Activated T-helper 1 cell treated with anti-CD3 and anti-CD28 coated beads, Interleukin-2, amount 50 U/mL, for 16 hours (primary cell): ENCODE measurements at places on chromosomes 5 and 9.

GRCh38 chr5:172719211-172719610, 51.8 kb downstream of the DUSP1 start:
- DNase-seq: no peak

DNA sequence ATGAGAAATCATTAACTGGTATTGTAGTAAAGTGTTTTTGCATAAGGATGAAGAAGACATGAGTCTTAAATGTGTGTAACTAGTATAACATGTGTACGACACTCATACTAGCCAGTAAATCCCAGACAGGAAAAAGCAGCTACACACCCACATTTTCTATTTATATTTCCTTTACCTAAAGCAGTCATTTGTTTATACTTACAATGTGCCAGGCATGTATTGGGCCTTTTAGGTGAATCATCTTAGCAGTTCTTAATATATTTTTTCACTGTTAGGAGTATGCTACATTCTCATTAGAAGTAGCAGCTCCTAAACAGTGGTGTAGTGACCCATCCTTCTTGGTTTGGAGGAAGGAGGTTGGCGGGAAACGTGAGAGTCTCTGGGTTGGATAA, 55.8 kb upstream of the TMC1 start:
- no peak for DNase-seq

DNA sequence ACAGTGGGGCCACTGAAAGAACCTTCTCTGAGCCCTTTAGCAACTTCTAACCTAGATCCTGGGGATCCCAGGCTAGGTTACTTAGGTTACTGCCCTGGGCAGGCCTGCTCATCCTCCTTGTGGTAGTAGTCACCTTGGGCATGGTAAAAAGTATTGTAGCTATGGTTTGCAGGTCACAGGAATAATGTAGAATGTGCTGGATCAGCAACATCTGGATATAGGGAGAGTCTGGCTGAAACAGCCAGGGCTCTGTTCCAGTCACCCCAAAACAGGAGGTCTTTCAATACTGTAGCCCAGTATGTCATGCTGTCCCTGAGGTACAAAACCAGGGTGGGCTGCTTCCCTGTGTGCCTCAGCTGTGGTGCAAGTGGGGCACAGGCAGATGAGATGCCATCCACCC, 33.6 kb downstream of the UGT3A2 start:
- no peak for DNase-seq

- no peak for DNase-seq
Observed at GRCh38 chr9:87898151-87898550, 15.5 kb downstream of the SPATA31E1 start.

DNA sequence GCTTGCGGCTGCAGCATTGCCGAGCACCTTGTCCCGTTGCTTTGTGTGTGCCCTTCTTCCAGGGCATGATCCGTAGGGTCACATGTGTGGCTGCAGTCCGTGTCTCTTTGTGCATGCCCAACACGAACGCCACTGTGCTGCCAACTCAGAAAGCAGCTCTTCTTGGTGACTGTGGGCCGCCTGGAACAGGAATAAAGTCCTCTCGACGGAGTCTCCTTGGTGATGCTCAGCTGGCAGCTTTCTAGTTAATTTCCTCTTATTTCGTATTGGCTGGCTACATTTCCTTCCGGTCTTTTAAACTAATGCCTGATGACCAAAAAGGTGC, 5.8 kb downstream of the EXOC3 start:
- DNase-seq: no peak

- DNase-seq: no peak
Observed at GRCh38 chr5:158754018-158754514, 345.6 kb downstream of the EBF1 start.

GRCh38 chr5:139481122-139481533, 1.4 kb downstream of the STING1 start:
- DNase-seq: no peak

DNA sequence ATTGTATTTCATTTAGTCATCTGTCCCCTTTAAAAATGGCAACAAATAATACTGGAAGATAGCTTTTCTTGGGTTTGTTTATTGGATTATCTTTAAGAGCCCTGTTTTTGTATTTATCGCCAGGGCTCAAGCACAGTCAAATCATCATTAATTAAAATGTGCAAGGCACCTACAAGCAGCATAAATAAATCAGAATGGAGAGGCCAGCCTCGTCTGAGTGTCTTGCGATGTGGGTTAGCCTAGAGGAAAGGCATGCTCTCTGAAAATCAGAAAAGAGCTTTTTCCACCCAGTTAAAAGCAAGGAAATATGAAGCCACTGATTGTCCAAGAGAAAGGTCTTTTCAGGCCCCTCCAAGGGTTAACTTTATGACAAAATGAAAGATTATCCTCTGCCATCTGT, 31.8 kb downstream of the ZFAND5 start:
- DNase-seq: no peak

DNA sequence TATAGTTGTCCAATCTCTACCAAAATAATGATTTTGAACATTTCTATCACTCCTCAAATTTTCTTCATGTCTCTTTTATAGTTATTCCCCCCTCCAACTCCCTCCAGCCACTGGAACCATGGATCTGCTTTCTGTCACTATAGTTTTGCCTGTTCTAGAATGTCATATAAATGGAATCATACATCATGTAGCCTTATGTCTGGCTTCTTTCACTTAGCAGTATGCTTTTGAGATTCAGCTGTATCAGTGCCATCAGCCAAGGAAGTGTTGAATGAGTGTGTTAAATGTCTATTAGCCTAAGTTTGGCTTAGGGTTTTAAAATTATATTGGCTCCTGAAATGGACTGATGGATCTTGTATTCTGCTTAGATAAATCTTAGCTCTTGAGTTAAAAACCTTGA, 36.0 kb downstream of the UBE2D2 start:
- no peak for DNase-seq

DNA sequence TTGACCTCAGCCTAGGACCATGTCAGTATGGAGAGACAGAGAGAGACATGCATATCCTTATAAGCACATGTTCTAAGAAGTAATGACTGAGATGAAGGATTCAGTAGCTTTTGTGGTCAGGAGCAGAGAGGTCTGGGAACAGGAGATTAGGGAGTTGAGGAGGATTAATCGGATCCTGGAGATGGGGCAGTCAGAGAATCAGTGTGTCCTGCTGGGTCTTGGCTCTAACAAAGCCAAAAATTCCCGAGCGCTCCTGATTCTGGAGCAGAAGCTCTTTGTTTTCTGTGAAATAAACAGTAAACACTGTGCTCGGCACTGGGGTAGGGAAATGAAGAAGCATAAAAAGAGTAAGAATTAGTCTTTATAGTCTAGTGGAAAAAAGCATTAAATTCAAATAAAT, 520.0 kb upstream of the CLINT1 start:
- no peak for DNase-seq

DNA sequence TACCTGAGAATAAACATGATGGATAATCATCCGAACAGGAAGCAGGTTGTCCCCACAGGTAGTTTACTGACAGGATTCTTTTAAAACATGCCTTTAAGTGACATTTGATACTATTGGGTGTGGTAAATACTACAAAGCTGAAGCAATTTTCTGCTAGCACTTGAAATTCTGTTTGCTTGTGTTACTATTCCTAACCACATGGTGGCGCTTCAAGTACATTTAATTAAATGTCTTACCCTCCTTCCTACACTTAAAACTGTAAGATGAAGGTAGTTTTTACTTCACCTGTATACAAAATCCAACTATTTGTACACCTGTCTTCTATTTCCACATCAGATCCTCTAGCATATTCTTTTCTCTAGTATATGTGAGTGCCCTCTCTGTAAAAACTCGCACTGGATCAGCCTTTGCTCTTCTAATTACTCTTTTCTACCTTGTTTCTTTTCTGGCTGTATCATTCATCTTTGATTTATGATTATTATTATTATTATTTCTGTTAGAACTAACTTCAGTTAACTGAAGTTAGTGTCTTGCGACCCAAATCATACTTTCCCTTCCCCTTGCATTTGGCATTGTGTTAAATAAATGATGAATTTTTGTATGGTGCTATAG, 18.4 kb downstream of the SLC25A46 start:
- no peak for DNase-seq

- DNase-seq: no peak
Observed at GRCh38 chr9:34335376-34335775, 6.0 kb downstream of the NUDT2 start.

- no peak for DNase-seq
Observed at GRCh38 chr9:116490321-116490720, 196.8 kb upstream of the TRIM32 start.

DNA sequence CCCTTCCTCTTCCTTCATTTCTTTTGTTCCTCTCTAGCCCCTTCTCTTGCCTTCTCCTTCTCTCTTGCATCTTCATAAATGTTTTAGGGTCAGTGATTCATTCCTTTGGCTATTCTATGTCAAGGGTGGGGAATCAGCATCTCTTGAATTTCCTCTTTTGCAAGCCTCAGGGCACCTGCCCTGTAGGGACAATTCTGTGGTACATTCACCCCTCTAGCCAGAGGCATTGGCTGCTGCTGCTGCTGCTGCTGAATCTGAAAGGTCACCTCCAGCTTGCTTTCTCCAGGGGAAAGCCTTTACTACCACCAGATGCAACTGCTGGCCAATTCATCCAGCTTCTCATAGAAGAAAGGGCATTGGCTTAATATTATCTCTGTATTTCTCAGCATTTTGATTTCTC, 87.3 kb downstream of the INSYN2B start:
- no peak for DNase-seq

DNA sequence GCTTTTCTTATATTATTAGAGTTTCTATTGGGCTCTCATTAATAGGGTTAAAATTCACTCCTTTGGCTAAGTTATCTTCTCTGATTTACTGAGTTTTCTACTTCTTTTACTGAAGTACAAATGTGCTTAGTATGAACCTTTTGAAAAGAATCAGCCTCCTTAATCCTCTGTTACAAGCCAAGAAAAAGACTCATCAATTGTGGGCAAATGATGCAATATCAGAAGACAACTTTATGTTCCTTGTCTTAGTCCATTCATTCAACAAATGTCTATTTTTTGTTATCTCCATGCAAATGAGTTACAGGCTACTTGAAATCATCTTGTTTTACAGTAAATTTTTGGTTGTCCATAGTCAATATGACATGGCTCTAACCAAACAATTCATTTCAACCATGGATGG, 40.3 kb downstream of the SNCAIP start:
- DNase-seq: no peak

DNA sequence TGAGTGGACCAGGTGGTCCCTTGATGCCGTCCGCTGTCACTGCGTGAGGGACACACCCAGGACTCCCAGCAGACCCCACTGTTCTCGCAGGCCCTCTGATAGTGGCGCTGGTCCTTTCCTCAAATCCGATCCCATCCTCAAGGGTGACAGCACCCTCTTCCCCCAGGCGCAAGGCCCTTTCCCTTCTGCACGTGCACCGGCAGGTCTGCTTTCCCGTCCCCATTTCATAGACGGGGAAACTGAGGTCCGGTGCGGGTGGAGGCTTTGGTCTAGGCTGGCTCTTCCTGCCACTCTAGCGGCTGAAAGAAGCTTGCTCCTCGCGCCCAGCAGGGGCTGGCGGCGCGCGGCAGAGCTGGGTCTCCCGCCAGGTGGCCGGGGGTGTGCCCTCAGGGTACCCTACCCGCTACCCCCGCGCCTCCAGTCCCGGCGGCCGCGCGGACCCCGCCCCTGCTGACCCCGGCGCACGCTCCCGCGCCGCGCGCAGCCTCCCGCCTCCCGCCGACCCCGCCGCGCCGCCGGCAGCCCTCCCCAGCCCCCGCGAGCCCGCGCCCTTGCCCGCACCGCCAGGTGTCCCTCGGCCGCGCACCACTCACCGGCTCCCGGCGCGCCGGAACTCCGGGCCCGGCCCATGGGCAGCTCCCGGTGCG, 453 bp downstream of the RASGEF1C start:
- no peak for DNase-seq

- no peak for DNase-seq
Observed at GRCh38 chr5:97847920-97848631, 665.0 kb upstream of the RIOK2 start.

- DNase-seq: no peak
Observed at GRCh38 chr5:77645158-77645994, 6.9 kb upstream of the OTP start.

GRCh38 chr5:153780876-153781705, 257.6 kb downstream of the FAM114A2 start:
- DNase-seq: no peak

- DNase-seq: no peak
Observed at GRCh38 chr5:161546470-161547301, at the start of gene GABRB2. GABRB2 (minus strand) TSS chr5:161546725; CDS start chr5:161546643, 82 bp downstream.

GRCh38 chr9:109253637-109254284, 67.1 kb downstream of the EPB41L4B start:
- DNase-seq: no peak

DNA sequence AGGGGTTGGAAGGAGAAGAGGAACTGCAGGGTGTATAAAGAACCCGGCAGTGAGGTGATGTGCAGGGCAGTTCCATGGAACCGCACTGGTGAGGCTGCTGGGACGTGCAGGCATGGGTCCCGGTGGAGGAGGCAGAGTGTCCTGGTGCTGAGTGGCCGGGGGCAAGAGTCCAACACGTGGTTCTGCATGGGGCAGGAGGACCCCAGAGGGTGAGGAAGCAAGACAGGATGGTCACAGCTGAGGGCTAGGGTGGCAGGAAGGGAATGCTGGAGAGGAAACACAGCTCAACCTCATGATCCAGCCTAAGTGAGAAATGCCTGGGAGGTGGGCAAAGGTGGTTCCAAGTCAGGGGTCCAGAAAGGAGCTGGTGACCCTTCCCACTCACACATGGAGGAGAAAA, 87.2 kb downstream of the S1PR3 start:
- no peak for DNase-seq

GRCh38 chr5:37685211-37685610, 154.6 kb downstream of the GDNF start:
- DNase-seq: no peak

- DNase-seq: no peak
Observed at GRCh38 chr9:37836386-37836785, 35.8 kb downstream of the DCAF10 start.

DNA sequence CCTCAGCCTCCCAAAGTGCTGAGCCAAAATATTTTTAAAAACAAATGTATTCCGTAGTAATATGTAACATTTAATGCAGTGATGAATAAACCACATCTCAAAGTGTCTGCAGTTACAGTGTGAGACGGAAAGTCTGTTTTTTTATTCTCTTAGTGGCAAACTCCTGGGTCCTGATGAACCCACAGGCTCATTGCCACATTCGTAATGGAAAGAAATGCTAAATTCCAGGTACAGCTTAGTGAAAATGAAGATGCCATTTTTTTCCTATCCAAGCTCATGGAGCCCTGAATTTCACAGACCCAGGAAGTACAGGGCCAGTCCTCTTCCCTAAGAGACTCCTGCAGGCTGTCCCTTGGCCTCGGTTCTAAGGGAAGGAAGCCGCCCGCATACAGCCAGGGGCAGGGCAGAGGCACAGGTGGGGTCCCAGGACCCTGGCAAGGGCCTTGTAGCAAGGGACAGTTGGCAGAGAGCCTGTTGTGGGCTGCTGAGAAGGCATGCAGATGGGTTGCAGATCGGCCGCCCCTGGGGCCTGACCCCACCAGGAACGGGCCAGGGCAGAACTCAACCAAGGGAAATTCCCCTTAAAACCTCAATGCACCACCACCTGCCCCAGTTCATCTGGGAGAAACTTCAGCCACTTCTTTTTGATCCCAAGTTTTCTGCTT, 36.2 kb downstream of the IPPK start:
- no peak for DNase-seq

GRCh38 chr9:1957856-1958255, 57.3 kb upstream of the SMARCA2 start:
- no peak for DNase-seq

GRCh38 chr5:151903243-151903653, 21.4 kb downstream of the GLRA1 start:
- no peak for DNase-seq
